Upper lobe of left lung (tissue), 6 donors: ENCODE measurements at places on chromosomes 12 and 14.

DNA sequence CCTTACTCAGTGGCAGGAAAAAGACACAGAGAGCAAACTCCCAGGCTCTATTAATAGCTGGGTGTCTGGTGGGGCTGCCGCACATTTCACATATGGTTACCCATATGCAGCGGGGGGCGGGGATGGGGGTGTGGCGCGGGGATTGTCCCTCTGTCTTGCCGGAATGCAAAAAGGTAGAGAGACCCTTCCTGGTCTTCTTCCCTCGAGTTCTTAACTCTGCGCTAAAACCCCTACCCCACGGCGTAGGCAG lies 1.7 kb downstream of the PRMT8 start:
- no peak for DNase-seq

DNA sequence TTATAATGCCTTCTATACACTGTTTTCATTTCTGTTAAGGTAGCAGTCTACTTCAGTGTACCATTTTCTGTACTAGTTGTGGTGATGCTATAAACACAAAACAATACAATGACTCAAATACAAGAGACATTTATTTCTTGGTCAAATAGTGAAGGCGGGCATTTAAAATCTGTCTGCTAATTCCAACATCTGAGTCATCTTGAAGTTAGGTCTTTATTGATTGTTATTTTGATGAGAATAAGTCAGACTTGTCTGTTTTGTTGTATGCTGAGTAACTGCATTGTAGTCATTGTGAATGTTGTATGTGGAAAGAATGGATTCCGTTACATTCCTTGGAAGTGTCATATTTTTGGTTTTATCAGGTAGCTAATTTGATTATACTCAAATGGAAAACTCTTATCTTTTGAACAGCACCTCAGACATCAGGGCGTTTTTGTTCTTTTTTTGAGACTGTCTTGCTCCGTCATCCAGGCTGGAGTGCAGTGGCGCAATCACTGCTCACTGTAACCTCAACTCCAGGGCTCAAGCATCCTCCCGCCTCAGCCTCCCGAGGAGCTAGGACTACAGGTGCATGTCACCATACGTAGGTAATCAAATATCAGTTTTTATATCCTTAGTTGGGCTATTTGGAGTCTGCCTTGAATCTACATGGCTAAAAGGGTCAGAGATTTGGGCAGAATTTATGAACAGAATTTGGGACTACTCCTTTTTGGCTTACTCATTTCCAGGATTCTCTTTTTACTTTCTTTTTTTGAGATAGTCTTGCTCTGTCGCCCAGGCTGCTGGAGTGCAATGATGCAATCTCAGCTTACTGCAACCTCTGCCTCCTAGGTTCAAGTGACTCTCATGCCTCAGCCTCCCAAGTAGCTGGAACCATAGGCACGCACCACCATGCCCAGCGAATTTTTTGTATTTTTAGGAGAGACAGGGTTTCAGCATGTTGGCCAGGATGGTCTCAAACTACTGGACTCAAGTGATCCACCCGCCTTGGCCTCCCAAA lies 56.8 kb downstream of the PAPLN start:
- DNase-seq = no peak

DNA sequence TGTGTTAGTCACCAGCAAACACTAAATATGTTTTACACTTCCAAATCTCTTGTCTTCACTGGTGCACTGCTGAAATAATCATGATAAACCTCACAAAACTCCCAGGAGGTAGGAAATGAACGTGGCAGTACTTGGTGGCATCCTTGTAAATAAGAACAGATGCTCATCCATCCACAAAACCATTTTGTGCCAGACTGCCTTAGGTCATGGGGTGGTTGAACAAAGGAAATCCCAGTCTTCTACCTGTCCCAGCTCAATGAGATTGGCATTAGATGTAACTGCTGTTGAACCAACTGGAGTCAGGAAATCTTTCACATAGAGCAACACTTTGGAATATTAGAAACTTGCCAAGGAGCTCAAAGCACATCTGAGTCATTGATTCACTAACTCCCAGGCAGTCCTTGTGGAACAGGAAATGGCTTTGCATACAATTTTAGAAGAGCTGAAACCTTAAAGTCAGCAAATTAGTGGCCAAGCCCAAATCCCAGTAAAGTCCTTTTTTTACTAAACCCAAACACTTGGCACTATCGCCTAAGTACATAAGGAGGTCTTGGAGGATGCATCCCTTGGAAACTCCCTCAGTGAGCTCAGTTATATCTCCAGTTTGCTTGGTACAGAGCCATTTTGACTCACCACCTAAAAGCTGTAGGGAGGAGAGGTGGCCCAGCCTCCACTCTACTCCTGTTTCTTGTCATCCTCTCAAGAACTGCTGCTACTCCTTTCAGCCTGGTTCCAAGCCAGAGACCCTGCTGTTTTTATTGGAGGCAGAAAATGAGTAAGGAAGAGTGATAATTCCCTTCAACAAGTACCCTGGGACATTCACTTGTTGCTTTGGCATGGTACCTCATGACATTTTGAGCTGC lies 208.0 kb downstream of the NOVA1 start:
- no peak for DNase-seq

DNA sequence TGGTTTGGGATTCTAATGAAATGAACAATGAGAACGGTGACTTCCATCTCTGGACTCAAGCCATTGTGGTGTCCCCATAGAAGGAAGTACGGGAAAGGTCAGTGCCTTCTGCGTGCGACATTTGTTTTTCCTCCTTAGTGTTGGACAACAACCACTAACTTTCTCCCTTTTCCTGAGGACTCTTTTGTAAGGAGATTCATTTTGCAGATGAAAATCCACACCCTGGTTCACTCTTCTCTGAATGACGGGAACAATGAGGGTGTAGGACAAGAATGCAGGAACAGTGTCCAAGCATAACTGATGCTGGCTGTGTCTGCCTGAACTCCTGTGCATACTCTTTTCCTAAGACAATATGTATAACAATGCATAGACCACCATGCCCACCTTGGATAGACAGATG lies 176.4 kb downstream of the STXBP6 start:
- no peak for DNase-seq

GRCh38 chr14:56137849-56138248 lies 19.6 kb downstream of the PELI2 start:
- no peak for DNase-seq

DNA sequence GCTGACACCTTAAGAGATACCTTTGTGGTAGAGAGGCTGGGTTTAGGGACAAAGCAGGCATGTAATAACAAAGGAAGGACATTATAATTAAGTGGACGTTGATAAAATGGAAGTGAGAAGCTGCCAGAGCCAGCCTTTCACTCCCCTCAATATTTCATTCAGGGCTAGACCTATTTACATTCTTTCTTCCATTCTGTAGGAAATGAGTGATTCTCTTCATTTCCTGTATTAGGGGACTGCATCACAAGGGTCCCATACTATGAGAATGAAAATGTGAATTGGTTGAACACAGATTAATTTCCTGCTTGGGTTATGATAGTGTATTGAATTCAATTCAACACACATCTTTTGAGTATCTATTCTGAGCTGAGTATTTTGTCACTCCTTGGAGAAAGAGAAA lies 143.0 kb downstream of the OTOGL start:
- no peak for DNase-seq

DNA sequence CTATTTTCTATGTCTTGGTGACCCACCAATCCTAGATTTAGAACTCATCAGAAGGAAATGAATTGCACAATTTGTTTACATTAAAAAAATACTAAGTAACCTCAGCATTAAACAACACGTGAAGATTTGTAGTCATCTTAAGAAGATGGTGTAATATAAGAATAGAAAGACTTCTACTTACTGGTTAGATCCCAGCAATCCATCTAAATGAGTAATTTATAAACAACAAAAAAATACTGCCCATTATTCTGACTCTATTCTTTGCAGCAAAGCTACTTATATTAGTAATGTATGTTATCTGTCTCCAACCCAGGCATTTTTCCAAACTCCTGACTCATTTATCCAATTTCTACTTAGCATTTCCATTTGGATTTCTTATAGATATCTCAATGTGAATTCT lies 67.8 kb downstream of the CD163L1 start:
- DNase-seq = no peak

- DNase-seq = no peak
Observed at GRCh38 chr12:52042706-52043385, 8.4 kb upstream of the NR4A1 start.

DNA sequence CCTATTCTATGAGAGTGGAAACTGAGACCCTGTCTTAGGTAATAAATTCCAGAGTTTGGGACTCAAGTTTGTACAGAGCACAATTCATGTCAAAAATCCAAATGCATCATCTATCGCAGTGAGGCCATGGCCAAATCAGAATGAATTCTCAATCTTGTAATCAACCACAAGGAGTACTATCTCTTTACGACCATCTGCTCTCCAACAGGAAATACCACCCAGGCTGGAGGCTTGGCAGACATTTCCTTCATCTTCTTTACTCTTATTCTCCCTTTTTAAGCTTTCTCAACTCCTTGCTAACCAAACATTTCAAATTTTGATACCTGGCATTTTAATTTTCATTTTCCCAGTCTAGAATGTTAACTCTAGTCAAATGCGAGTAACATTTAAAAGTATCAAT lies 32.7 kb upstream of the RNU6-7 start:
- DNase-seq = no peak

DNA sequence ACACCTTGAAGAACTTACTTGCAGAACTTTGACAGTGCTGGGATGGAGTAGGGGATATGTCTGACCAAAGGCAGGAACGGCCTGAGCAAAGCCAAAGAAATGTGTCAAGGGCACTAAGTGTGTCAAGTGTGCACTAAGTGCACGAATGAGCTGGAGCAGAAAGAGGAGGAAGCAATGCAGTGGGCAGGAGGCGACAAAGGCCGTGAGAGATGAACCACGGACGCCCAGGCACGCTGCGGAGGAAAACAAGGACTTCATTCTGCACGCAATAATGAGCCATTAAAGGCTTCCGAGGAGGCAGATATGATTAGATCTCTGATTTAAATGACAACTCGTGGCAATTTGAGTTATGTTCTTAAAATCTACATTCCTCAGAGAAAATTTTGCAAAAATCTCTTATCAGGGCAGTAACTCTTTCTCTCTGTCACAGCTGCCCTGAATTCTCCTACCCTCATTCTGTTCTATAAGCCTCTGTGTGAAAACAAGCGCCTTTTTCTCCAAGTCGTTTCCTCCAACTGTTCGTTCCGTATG lies 25.3 kb downstream of the GRIN2B start:
- peak; percentile 12 for DNase-seq

GRCh38 chr12:59733200-59733599 lies 137.4 kb downstream of the SLC16A7 start:
- DNase-seq = no peak

DNA sequence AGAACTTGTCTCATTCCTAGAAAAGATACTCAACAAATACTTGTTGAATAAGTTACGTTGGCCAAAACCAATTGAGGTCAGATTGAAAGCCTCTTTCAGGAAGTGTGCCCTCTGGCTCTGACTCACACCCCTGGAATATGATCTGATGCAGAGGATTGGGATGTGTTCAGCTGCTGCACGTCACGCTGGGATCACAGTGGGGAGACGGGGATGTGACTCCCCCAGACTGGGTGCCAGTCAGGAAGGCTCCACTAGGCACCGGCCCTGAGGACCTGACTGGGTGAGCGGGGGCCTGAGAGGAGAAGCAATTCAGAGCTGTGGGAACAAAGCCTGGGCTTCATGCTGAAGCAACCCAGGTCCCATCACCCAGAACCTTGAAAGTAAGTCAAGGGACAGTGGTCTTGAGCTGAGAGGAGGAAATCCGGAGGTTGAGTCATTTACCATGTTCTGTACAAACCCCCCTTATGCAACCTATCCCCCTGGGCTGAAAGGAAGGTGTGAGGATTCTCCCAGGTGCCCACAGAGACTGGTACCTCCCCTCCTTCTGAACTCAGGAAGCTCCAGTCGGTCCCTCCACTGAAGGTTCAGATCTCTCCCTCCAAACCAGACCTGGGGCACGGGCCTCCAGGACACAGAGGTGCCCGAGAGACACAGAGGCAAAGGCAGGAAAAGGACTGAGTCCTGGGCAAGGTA lies 3.9 kb downstream of the CEBPE start:
- no peak for DNase-seq

- DNase-seq = no peak
Observed at GRCh38 chr14:54702014-54702491, 135.1 kb downstream of the SAMD4A start.

GRCh38 chr12:55716582-55716957 lies 724 bp downstream of the BLOC1S1 start:
- no peak for DNase-seq

GRCh38 chr12:124725597-124726237 lies 137.9 kb downstream of the SCARB1 start:
- DNase-seq = no peak

- DNase-seq = no peak
Observed at GRCh38 chr12:85923767-85924331, 49.8 kb downstream of the NTS start.

DNA sequence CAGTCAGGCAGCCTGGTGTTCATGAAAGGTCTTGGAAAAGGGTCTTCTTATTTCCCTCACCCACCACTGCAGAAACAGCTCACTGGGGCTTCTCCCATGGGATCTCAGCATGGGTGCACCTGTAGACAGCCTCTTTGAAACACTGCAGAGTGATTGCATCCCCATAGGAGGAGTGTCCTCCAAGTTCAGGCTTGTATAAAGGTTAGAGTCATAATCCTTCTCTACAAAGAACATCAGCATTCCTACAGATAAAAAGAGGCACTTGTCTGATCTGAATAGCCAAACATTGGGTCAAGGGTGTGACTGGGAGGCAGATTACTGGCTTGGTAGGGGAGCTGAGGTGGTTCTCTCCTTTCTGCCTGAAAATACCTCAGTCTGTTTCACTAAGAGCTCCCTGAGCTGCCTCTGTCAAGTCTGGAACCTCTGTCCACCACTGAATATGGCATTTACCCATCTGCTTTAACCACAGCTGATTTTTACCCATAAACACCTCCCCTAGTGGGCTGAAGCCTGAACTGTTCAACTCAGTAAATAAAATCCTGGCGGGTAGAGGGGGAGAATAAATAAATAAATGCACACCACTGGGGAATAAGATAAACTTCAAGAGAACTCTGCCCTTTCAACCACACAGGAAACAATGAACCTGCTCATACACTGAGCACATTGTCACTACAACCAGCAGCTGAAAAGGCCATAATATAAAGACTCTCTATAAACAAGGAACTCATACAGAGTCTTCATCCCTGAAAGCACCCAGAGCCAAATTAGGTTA lies 120.7 kb upstream of the SCAF11 start:
- DNase-seq = no peak

- DNase-seq = peak; percentile 87
Observed at GRCh38 chr14:68951035-68951797, 27.9 kb downstream of the ACTN1 start.

DNA sequence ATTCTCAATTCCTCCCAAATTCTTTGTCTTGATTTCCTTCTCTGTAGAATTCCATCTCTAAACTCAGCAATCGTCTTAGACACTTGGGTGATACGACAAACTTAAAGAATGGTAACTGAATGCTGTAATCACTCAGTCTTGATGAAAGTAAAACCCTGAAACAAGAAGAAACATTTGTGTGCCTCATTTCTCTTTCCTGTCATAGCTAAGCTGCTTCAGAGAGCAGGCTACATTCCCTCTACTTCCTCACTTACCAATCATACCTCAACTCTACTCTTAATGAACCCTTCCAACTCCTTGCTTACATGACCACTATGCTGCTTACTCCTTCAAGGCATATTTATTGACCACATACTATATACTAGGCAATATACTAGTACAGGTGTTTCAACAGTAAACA lies 8.3 kb downstream of the MAP4K5 start:
- DNase-seq = no peak
